Left lung (tissue), 14 donors: ENCODE measurements at places on chromosomes 3 and 15.

DNA sequence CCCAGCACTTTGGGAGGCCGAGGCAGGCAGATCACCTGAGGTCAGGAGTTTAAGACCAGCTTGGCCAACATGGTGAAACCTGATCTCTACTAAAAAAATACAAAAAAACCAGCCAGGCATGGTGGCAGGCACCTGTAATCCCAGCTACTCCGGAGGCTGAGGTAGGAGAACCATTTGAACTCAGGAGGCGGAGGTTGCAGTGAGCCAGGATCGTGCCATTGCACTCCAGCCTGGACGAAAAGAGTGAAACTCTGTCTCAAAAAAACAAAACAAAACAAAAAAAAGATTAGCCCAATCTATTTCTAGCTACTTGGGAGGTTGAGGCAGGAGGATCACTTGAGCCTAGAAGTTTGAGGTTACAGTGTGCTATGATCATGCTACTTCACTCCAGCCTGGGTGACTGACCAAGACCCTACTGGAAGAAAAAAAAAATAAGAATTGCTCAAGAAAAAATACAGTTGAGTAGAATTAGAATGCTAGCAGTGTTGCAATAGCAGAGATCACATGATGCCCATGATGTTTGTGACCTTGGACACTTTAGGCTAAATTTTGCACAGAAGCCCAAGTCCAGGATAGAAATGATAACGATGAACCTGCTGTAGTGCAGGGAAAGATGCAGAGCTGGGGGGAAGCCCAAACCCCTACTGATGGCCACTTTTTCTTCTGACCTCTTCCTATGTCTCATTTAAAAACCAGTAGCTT lies 162.2 kb downstream of the LPP start:
- no peak for DNase-seq
- no peaks in the 10 kb centered on the region for H3K36me3 ChIP-seq
- no peak overlapping the region for H3K4me3 ChIP-seq
- no peaks in the 10 kb centered on the region for H3K27me3 ChIP-seq
- no peak overlapping the region for H3K27ac ChIP-seq

GRCh38 chr3:72339670-72340030 lies 508.6 kb downstream of the SHQ1 start:
- H3K36me3 ChIP-seq = no peaks in the 10 kb centered on the region
- peaks cover 23% of the 10 kb centered on the region for H3K4me1 ChIP-seq
- no peaks in the 10 kb centered on the region for H3K27me3 ChIP-seq
- H3K27ac ChIP-seq = no peak overlapping the region
- DNase-seq = no peak

DNA sequence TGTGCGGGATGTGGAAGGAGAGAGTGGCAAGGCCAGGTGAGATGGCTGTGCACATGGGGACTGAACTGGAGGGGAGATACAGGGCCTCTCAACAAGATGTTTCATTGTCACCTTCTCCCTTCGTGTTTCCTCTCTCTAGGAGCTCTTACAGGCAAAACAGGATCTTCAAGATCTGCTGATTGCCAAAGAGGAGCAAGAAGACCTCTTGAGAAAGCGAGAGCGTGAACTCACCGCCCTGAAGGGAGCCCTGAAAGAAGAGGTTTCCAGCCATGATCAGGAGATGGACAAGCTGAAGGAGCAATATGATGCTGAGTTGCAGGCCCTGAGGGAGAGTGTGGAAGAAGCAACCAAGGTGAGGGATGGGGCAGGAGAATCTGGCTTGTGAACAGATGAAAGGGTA lies 85.2 kb downstream of the CGNL1 start:
- no peak for DNase-seq
- H3K27ac ChIP-seq = no peak overlapping the region
- H3K36me3 ChIP-seq = no peaks in the 10 kb centered on the region

DNA sequence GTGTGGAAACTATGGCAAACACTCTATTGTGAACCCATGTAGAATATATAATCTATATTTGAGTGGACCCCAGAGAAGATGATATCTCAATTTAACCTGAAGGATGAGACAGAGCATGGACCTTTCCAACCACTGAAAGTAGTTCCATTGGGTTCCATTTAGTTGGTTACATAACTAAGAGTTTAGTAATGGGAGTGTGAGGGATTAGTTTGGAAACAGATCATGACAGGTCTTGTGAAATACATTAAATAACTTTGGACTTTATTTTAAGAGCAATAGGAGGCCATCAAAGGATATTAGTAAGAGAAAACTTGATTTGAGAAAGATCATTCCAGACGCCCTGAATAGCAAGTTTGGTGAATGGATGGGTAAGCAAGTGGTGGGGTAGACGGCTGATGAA lies 487.2 kb upstream of the ROBO2 start:
- H3K36me3 ChIP-seq = no peaks in the 10 kb centered on the region
- H3K4me3 ChIP-seq = no peak overlapping the region
- H3K4me1 ChIP-seq = no peaks in the 10 kb centered on the region
- H3K27ac ChIP-seq = no peak overlapping the region

- no peak for DNase-seq
- H3K27ac ChIP-seq = no peak overlapping the region
- no peaks in the 10 kb centered on the region for H3K36me3 ChIP-seq
- no peaks in the 10 kb centered on the region for H3K27me3 ChIP-seq
Measured at GRCh38 chr3:165459924-165460835, 264.0 kb upstream of the SLITRK3 start.

GRCh38 chr3:190585805-190586630 lies 72.1 kb downstream of the IL1RAP start:
- peaks cover 44% of the 10 kb centered on the region for H3K4me1 ChIP-seq
- no peak overlapping the region for H3K4me3 ChIP-seq

DNA sequence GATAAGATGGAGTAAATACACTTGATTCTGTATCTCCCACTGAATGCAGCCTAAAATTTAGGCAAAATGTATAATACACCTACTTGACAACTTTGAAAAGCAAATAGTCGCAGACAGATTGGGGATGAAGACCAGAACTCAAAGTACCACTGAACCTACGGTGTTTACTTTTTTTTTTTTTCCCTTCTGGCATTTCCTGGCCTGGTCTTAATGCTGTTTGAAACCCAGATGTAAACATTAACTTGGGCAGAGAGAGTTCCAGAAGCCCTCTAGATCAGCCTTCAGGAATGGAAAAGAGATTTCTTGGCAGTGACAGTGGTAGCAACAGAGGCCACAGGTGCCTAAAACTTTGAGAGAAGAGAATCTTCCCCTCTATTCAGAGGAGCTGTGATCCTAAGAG lies 27.8 kb downstream of the ALPK3 start:
- no peak overlapping the region for H3K4me3 ChIP-seq
- H3K27me3 ChIP-seq = no peaks in the 10 kb centered on the region
- H3K4me1 ChIP-seq = peaks cover 15% of the 10 kb centered on the region
- no peaks in the 10 kb centered on the region for H3K36me3 ChIP-seq
- no peak for DNase-seq
- peak overlapping the region; percentile 37 for H3K27ac ChIP-seq

GRCh38 chr3:41267975-41268640 lies 68.8 kb downstream of the CTNNB1 start:
- DNase-seq = no peak
- no peaks in the 10 kb centered on the region for H3K4me1 ChIP-seq
- H3K4me3 ChIP-seq = no peak overlapping the region
- no peak overlapping the region for H3K27ac ChIP-seq

DNA sequence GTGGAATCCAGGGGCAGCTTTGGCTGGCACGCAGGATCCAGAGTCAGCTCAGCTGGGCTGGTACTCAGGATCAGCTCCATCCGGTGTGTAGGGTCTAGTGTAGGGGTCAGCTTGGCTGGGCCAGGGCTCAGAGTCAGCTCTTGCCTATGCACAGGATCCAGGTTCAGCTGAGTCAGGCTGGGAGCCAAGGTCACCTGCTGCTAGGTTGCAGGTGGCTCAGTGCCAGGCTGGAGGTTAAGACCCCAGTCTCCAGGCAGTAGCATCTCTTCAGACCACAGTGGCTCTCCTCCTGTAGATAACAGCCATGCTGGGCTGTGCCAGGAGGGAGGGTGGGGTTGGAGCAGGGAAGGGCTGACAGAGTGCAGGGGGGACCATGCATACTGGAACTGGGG lies 1.8 kb downstream of the HYAL3 start:
- H3K4me1 ChIP-seq = peaks cover 54% of the 10 kb centered on the region
- no peaks in the 10 kb centered on the region for H3K27me3 ChIP-seq
- DNase-seq = no peak

GRCh38 chr15:51227940-51228732 lies 110.3 kb downstream of the CYP19A1 start:
- H3K27ac ChIP-seq = peak overlapping the region; percentile 73
- no peaks in the 10 kb centered on the region for H3K36me3 ChIP-seq
- no peak for DNase-seq
- H3K4me1 ChIP-seq = peaks cover 8% of the 10 kb centered on the region
- no peak overlapping the region for H3K4me3 ChIP-seq

- no peaks in the 10 kb centered on the region for H3K36me3 ChIP-seq
- H3K27ac ChIP-seq = no peak overlapping the region
- no peak for DNase-seq
Measured at GRCh38 chr3:40899286-40899712, 300.0 kb upstream of the CTNNB1 start.

GRCh38 chr3:112446343-112446742 lies 52.9 kb downstream of the BTLA start:
- H3K27me3 ChIP-seq = no peaks in the 10 kb centered on the region
- DNase-seq = no peak
- H3K36me3 ChIP-seq = no peaks in the 10 kb centered on the region
- no peaks in the 10 kb centered on the region for H3K4me1 ChIP-seq

GRCh38 chr3:149964291-149964690 lies 6.4 kb downstream of the PFN2 start:
- H3K27me3 ChIP-seq = peaks cover 5% of the 10 kb centered on the region
- H3K4me1 ChIP-seq = peaks cover 8% of the 10 kb centered on the region
- no peak overlapping the region for H3K27ac ChIP-seq
- no peaks in the 10 kb centered on the region for H3K36me3 ChIP-seq
- no peak overlapping the region for H3K4me3 ChIP-seq

DNA sequence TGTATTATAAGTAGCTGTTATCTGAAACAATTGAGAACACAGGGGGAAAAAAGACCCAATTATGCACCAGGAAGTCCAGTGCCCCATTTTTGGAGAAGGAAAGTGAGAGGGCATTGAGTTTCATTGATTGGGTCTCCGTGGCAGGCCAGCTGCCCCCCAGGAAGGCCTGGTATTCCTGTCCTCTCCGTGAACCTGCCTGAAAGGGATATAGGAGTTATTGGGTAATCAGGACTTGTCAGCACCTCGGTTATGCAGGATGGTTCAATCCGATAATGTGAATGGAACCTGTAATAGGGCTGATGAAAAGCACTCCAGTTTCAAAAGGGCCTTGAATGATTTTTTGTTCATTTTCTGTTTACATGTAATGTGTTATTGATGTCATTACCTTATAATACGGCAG lies 122.0 kb upstream of the RARB start:
- H3K4me1 ChIP-seq = no peaks in the 10 kb centered on the region
- DNase-seq = no peak
- no peaks in the 10 kb centered on the region for H3K36me3 ChIP-seq
- H3K27me3 ChIP-seq = no peaks in the 10 kb centered on the region
- H3K27ac ChIP-seq = no peak overlapping the region

DNA sequence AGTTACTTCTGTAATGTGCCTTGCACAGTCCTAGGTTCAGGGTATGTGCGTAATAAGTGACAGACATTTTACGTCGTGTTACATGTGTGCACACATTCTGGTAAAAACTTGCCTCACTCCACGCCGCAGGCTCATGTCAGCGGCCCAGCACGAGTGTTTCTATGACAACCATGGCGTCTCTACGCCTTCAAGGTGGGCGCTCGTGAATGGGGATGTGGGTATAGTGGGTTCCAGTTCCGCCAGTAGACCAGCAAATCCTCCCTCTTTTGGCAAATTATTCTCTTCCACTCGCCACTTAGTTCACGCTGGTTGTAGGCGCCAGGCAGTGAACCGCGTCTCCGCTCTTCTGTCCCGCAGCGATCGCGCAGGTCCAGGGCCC lies 40.3 kb downstream of the CHST14 start:
- peaks cover 25% of the 10 kb centered on the region for H3K4me1 ChIP-seq
- H3K4me3 ChIP-seq = peak overlapping the region; percentile 47
- peak; percentile 8 for DNase-seq

DNA sequence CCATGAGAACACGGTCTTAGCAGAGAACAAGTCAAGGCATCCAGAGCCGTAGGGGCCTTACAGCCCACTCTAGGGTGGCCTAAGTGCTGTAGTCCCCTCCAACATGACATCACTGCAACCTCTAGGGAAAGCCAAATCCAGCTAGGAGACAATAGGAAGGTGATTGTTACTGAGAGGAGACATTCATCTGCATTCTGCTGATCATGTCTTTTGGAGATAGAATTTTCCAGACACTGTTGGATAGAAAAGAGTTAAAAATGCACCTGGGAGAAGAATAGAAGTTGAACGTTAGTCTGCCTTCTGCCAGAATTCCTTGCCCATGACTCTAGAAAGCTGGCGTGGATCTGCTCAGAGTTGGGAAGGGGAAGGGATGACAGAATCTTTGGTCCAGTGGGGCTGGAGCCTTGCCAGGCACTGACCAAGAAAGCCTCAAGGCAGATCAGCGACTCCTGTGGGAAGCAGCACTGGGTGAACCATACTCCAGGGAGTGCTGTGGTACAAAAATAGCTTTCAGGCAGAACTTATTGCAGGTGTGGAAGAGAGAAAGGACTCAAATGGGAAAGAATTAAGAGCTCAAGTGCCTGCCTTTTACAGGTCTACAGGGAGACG lies 44.8 kb upstream of the RAF1 start:
- H3K36me3 ChIP-seq = no peaks in the 10 kb centered on the region
- no peak overlapping the region for H3K27ac ChIP-seq

- no peak overlapping the region for H3K4me3 ChIP-seq
- no peaks in the 10 kb centered on the region for H3K27me3 ChIP-seq
- no peaks in the 10 kb centered on the region for H3K36me3 ChIP-seq
- no peak overlapping the region for H3K27ac ChIP-seq
Measured at GRCh38 chr3:18300916-18301315, 124.2 kb downstream of the SATB1 start.

- H3K36me3 ChIP-seq = no peaks in the 10 kb centered on the region
- no peak for DNase-seq
- peak overlapping the region; percentile 64 for H3K27ac ChIP-seq
- peaks cover 14% of the 10 kb centered on the region for H3K4me1 ChIP-seq
Measured at GRCh38 chr3:112557976-112558375, 3.8 kb downstream of the ATG3 start.

- no peaks in the 10 kb centered on the region for H3K27me3 ChIP-seq
Measured at GRCh38 chr3:124467980-124468902, 262.0 kb upstream of the UMPS start.

DNA sequence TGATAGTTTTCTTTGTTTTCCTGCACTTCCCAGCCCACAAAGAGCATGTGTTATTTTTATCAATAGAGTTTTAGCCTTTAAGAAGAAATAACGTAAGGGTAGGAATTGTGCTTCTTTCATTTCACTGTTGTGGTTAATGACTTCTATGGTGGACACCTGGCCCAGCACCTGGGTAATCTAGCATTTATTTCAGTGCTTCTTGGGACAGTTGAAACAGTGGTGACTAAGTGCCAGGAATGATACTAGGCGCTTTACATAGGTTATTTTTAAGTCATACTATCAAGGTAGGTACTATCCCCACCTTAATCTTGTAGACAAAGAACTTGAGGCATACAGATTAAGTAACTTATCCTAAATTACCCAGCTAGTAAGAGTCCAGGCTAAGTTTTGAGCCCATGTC lies 243.8 kb downstream of the SOX2 start:
- no peak overlapping the region for H3K4me3 ChIP-seq
- no peak for DNase-seq
- no peaks in the 10 kb centered on the region for H3K36me3 ChIP-seq
- no peaks in the 10 kb centered on the region for H3K27me3 ChIP-seq
